ENCODE measurements at places on chromosomes 1 and 21. TPM values are rescaled to one million over a fixed set of nuclear protein-coding genes. Genes with fewer than 3 reads are reported as not detected.
A peak's percentile ranks its signal among the peaks of the same experiment; 100 is the strongest.

DNA sequence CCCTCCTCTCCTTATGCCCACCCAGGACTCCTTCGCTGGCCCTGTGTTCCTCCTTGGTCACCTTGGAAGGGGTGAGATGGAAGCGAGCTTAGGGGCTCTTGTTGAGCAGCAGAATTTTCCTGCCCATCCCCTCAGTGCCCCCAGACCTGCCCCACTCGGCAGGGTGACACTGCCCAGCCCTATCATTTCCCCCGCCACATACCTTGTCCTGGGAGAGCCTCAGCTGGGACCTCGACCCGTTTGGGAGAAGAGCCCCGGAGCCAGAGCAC lies 1.4 kb upstream of the FNDC5 start:
- H3K4me1 ChIP-seq, result peaks cover 32% of the 10 kb centered on the region
- H3K36me3 ChIP-seq, result peaks cover 8% of the 10 kb centered on the region
- H3K27ac ChIP-seq, result peak overlapping the region; percentile 98

GRCh38 chr1:11989669-11990068 lies 9.4 kb downstream of the MFN2 start:
- H3K27ac ChIP-seq, result no peak overlapping the region
- no peaks in the 10 kb centered on the region for H3K36me3 ChIP-seq
- no peaks in the 10 kb centered on the region for H3K4me1 ChIP-seq
- no peak overlapping the region for H3K4me3 ChIP-seq
- no peaks in the 10 kb centered on the region for H3K27me3 ChIP-seq
- no peak for DNase-seq

DNA sequence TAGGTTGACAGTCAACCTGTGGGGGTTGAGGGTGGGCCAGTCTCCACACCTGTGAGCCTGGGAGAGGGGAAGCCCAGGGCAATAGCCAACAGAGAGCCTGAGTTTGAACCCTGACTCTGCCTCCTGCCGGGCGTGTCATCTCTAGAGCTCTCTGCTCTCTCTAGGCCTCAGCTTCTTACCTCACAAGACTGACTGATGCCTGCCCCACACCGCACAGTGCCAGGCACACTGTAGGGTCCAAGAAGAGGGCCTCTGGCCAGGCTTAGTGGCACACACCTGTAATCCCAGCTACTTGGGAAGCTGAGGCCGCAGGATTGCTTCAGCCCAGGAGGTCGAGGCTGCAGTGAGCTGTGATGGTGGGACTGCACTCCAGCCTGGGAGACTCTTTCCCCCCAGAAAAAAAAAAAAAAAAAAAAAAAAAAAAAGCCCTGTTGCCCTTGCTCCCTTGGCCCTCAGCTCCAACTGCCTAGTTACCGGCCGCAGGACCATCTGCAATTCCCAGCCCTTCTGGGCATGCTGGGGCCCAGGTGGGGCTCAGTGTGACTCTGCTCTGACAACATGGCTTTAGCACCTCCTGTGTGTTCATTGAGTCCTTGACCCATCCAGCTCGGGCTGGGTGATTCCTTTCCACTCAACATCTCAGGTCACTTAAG lies 25.1 kb downstream of the GRHL3 start:
- DNase-seq, result no peak
- no peaks in the 10 kb centered on the region for H3K36me3 ChIP-seq
- H3K4me3 ChIP-seq, result no peak overlapping the region
- H3K27ac ChIP-seq, result no peak overlapping the region

DNA sequence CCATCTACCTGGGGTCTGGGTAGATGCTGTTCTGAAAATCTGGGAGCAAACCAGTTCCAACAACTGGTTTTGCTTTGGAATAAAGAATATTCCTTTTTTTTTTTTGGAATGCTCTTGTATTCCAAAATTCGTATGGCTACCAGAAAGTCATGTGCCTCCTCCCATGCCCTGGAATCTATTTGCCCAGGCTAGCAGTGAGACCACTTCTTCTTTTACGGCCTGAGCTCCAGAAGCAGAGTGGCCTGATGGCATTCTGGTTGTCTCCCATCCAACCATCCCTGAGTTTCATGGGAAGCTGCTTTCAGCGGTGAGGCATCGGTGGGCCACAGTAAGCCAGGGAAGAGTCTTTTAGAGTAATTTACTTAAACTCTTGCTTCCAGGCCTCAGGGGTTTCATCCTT lies 113.4 kb upstream of the RAB4A start:
- no peak overlapping the region for H3K27ac ChIP-seq
- no peak for DNase-seq
- H3K4me3 ChIP-seq, result no peak overlapping the region
- H3K36me3 ChIP-seq, result peaks cover 9% of the 10 kb centered on the region
- H3K27me3 ChIP-seq, result peaks cover 3% of the 10 kb centered on the region

DNA sequence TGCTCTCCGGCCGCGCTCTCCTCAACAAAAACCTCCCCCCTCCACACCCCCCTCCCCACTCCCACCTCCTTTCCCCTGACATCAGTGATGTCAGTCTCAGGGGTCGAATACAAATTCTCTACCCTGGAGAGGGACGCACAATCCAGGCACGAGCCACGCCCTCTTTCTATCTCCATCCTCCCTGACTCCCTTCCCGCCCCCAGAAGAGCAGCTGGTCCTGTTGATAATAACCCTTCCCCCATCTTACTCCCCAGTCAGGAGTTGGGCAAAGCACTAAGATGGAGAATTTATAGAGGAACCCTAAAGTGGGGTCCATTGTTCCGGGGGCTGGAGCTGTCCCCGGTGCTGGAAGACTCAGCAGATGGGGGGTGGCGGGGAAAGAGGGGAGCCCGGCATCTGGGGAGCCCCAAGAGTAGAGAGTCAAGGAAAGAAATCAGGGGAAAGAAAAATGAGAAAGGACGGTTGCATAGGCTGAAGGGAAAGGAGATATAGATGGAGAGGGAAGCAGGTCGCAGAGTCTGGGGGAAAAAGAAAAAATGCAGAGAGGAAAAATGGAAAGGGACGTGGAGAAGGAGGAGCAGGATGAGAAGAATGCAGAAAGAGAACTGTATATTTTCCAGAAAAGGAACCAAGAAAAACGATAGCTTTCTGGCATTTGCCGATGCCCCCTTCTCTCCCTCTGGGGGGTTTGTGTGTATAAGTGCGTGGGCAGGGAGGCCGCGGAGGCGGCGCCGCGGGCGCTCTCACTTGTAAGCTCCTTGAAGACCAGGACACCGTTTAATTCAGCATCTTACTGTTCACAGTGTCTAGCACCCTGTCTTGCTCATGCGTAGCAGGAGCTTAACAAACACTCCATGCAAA lies at the start of gene CELF3:
Gene CELF3 (minus strand): TSS at position 33 of the 861 bp plus-strand sequence. CDS start 783 bp downstream, outside the sequence.
- peaks cover 18% of the 10 kb centered on the region for H3K27me3 ChIP-seq
- peaks cover 57% of the 10 kb centered on the region for H3K4me1 ChIP-seq
- peak within 1 kb of the TSS; percentile 100 for H3K27ac ChIP-seq
- peak; percentile 87 for DNase-seq

GRCh38 chr1:29624320-29625083 lies 388.2 kb downstream of the PTPRU start:
- peaks cover 4% of the 10 kb centered on the region for H3K36me3 ChIP-seq
- H3K27me3 ChIP-seq, result peaks cover 4% of the 10 kb centered on the region
- no peak overlapping the region for H3K27ac ChIP-seq

- H3K27ac ChIP-seq, result no peak overlapping the region
- DNase-seq, result no peak
- no peaks in the 10 kb centered on the region for H3K36me3 ChIP-seq
- H3K4me3 ChIP-seq, result no peak overlapping the region
- H3K27me3 ChIP-seq, result no peaks in the 10 kb centered on the region
- no peaks in the 10 kb centered on the region for H3K4me1 ChIP-seq
These were observed 45.5 kb upstream of the CXADR start for GRCh38 chr21:17467392-17467791.

DNA sequence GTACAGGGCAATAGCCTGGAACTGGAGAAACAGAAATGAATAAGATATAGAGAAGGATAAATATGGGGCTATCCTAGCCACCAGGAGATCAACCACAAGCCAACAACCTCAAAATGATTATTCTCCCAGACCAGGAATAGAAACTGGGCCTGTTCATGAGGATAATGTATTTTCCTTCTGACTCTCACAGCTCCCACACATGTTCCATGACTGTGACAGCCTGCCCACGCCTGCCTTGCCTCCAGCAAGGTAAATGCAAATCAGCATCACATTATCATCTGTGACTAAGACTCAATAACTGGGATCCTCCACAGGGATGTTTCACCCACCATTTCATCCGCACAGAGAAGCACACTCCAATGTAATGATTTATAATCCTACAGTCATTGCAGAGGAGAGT lies 3.3 kb downstream of the ENSA start:
- H3K4me1 ChIP-seq, result peaks cover 5% of the 10 kb centered on the region
- H3K27ac ChIP-seq, result no peak overlapping the region
- no peak overlapping the region for H3K4me3 ChIP-seq
- no peak for DNase-seq
- H3K36me3 ChIP-seq, result no peaks in the 10 kb centered on the region

GRCh38 chr1:208235982-208236761 lies 8.0 kb downstream of the PLXNA2 start:
- no peaks in the 10 kb centered on the region for H3K36me3 ChIP-seq
- H3K27ac ChIP-seq, result peak overlapping the region; percentile 49
- peak overlapping the region; percentile 61 for H3K4me3 ChIP-seq
- no peak for DNase-seq

DNA sequence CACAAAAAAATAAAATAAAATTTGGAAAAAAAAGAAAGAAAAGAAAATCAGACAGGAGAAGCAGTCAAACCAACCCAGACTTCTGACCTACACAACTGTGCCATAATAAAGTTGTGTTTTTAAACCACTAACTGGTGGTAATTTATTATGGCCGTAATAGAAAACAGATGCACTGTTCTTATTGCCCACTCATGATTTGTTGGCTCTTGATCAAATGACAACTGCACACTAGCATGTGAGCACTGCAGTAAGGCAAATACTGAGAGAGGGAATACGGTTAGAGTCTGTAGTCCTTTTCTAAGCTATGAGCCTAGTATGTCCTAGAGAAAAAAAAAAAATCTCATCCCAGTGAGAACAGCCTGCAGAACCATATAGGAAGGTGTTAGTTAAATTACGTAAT lies 61.2 kb upstream of the TNR start:
- no peaks in the 10 kb centered on the region for H3K27me3 ChIP-seq
- no peaks in the 10 kb centered on the region for H3K36me3 ChIP-seq
- no peak for DNase-seq
- no peak overlapping the region for H3K4me3 ChIP-seq
- H3K27ac ChIP-seq, result no peak overlapping the region

DNA sequence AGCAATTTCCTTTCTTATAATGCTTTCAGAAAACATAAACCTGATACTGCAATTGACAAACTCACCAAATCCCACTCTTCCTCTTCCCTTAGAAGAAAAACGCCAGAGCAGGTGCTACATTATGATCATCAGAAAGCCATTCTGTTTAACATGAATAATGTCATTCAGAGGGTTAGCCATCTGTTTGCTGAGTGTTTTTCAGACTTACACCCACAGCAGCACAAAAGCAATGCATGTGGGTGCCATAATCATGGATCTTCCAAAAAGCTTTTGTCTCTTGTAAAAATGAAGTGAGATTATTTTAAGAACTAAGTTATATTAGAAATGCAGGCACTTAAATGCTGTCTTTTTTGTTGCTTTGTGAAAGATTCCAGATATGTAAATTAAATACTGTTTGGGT lies 204.6 kb upstream of the TMPRSS15 start:
- H3K27me3 ChIP-seq, result no peaks in the 10 kb centered on the region
- peak overlapping the region; percentile 53 for H3K4me3 ChIP-seq
- no peak for DNase-seq
- peaks cover 35% of the 10 kb centered on the region for H3K4me1 ChIP-seq
- H3K36me3 ChIP-seq, result no peaks in the 10 kb centered on the region

DNA sequence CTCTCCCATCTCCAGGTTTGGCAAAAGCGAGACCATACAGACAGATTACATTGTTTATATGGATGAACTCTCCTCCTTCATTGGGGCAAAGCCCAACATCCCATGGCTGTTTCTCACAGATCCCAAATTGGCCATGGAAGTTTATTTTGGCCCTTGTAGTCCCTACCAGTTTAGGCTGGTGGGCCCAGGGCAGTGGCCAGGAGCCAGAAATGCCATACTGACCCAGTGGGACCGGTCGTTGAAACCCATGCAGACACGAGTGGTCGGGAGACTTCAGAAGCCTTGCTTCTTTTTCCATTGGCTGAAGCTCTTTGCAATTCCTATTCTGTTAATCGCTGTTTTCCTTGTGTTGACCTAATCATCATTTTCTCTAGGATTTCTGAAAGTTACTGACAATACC lies 26.4 kb downstream of the FMO3 start:
- no peak for DNase-seq
- no peak overlapping the region for H3K27ac ChIP-seq
- H3K27me3 ChIP-seq, result no peaks in the 10 kb centered on the region
- H3K4me1 ChIP-seq, result no peaks in the 10 kb centered on the region
- H3K4me3 ChIP-seq, result no peak overlapping the region
- H3K36me3 ChIP-seq, result no peaks in the 10 kb centered on the region

DNA sequence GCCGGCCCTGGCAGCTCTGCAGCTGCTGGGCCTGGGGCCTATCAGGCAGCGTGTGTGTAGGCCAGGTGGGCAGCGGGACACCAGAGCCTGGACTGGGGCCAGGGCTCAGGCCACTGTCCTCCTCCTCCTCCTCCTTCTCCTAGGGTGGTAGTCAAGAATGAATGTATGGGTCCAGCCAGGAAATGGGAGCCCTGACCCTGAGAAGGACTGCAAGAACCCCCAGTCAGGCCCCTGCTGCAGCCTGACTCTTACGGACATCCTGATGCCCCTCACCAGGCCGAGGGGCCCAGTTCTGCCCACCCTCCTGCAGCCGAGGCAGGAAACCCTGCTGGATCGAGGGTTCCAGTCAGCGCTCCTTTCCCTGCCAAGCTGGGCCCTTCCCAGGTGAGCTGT lies 3.5 kb downstream of the SLFNL1 start:
- H3K27me3 ChIP-seq, result peaks cover 5% of the 10 kb centered on the region
- DNase-seq, result no peak
- H3K36me3 ChIP-seq, result peaks cover 5% of the 10 kb centered on the region
- H3K4me1 ChIP-seq, result peaks cover 29% of the 10 kb centered on the region
- H3K4me3 ChIP-seq, result no peak overlapping the region
- H3K27ac ChIP-seq, result no peak overlapping the region

DNA sequence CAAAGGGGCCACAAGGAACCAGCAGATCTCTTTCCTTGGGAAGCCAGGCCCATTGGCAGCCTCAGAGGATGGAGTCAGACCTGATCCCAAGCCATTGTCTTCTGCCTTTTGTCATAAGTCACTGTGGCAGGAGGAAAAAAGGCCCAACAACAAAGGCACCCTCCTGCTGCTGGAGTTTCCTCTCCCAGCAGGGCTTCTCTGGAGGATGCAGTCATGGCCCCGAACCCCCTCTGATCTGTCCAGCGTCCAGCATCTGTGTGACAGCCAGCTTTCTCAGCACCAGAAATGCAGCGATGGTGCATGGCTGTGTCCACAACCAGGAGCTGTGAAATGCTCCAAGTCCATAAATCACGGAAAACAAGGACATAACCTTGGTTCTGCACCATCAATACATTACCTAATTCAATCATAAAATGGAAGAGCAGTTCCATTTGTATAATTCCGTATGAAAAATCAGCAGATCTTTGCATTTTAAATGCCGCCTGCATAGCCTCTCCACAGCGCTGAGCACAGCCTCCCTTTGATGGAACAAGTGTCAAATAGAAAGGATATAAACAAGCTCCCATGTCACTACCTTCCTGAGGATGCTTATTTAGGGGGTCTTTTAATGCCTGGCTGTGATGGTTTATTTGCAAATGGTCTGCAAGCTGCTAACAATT lies 30.6 kb downstream of the AJAP1 start:
- peaks cover 11% of the 10 kb centered on the region for H3K27me3 ChIP-seq
- H3K4me3 ChIP-seq, result no peak overlapping the region
- DNase-seq, result no peak
- H3K36me3 ChIP-seq, result peaks cover 8% of the 10 kb centered on the region
- no peaks in the 10 kb centered on the region for H3K4me1 ChIP-seq
- no peak overlapping the region for H3K27ac ChIP-seq

GRCh38 chr1:93061895-93062792 lies 16.9 kb upstream of the MTF2 start:
- DNase-seq, result peak; percentile 36
- H3K36me3 ChIP-seq, result no peaks in the 10 kb centered on the region
- peak overlapping the region; percentile 62 for H3K27ac ChIP-seq

KRTAP19-4 gene
- not detected for total RNA-seq

AKT3 gene
- 169 TPM for total RNA-seq

TEX38 gene
- total RNA-seq, result not detected

CCT3 gene
- total RNA-seq, result 347 TPM

SLC66A1 gene
- 41.1 TPM for total RNA-seq
